ENCODE measurements at places on chromosomes 3 and 15.
A peak's percentile ranks its signal among the peaks of the same experiment; 100 is the strongest.

GRCh38 chr3:150023239-150023636 lies 52.5 kb upstream of the PFN2 start:
- H3K4me3 ChIP-seq: no peak overlapping the region
- H3K27me3 ChIP-seq: peaks cover 4% of the 10 kb centered on the region
- no peak for DNase-seq
- no peak overlapping the region for H3K27ac ChIP-seq
- H3K36me3 ChIP-seq: no peaks in the 10 kb centered on the region

GRCh38 chr15:90901175-90902039 lies 1.7 kb upstream of the MAN2A2 start:
- peak overlapping the region; percentile 78 for H3K4me3 ChIP-seq
- peaks cover 48% of the 10 kb centered on the region for H3K36me3 ChIP-seq
- no peaks in the 10 kb centered on the region for H3K27me3 ChIP-seq
- H3K4me1 ChIP-seq: peaks cover 24% of the 10 kb centered on the region

DNA sequence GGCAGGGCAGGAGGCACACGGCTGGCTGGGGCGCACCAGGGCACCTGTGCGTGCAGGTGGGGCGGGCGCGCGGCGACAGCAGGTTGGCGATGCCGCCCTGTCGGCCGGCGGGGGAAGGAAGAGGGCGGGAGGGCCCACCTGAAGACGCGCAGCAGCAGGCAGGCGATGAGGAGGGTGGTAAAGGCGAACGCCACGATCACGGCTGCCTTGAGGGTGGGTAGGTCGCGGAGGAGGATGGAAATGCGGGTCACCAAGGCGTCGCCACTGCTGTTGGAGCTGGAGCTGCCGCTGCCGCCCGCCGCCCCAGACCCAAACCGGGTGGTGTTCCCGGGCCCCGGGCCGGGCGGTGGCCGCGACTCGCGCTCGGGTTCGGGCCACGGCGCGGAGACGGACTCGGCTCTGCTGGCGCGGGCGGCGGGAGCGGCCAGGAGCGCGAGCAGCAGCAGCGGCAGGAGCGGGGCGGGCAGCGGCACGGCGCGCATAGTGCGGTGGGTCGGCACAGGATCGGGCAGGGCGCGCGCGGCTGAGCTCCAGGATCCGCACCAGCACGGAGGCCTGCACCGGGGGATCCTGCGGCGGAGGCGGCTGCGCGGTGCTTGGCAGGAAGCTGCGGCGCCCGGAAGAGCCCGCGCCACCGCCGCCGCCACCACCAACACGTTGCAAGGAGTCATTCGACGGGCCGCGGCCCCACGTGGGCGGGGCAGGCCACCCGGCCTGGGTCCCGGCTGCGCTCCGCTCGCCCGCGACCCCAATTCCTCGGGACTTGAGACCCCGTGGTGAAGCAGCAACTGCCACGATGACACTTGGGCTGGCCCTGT lies at the start of gene FAM174B:
FAM174B (minus strand) TSS at position 598 of the 818 bp plus-strand sequence.
- peaks cover 59% of the 10 kb centered on the region for H3K27me3 ChIP-seq
- no peak within 1 kb of the TSS for H3K27ac ChIP-seq
- H3K4me3 ChIP-seq: peak within 1 kb of the TSS; percentile 57
- peaks cover 8% of the 10 kb centered on the region for H3K4me1 ChIP-seq

DNA sequence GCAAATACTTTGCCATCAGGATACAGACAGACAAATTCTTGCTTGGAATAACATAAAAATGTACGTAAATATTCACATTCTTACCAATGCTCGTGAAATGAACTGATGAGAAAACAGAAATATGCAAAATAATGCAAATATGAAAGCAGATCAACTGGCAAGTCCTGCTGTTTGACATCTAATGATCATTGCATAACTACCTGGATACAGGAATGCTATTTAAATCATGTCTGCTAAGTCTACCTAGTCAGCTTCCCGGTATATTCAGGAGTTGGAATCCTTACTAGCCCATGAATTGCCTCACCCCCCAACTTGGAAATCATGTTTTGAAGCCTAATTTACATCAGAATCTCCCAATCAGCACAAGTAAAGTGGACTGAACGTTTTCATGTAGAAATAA lies 230.6 kb downstream of the CHL1 start:
- H3K27ac ChIP-seq: no peak overlapping the region
- DNase-seq: no peak
- no peak overlapping the region for H3K4me3 ChIP-seq
- no peaks in the 10 kb centered on the region for H3K27me3 ChIP-seq
- no peaks in the 10 kb centered on the region for H3K4me1 ChIP-seq

GRCh38 chr3:89434621-89435380 lies 327.4 kb downstream of the EPHA3 start:
- no peak for DNase-seq
- H3K36me3 ChIP-seq: no peaks in the 10 kb centered on the region
- H3K27me3 ChIP-seq: no peaks in the 10 kb centered on the region
- no peaks in the 10 kb centered on the region for H3K4me1 ChIP-seq
- H3K4me3 ChIP-seq: no peak overlapping the region

DNA sequence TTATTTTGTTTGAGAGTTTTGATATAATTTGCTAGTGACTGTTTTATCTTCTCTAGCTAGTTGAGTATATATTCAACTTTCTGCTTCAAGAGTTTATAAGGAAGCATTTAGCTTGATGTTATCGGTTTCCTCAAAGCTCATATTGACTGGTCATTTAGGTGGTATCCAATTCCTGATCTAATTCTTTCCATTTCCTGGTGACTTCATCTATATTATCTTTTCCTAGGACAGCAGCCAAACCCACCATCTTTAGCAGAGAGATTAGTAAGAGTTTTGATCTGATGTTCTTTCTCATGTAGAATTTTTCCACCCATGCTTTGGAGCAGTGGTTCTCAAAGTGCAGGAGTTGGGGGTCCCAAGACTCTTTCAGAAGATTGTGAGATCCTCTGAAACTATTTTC lies 148.6 kb upstream of the STT3B start:
- H3K27ac ChIP-seq: no peak overlapping the region
- H3K4me3 ChIP-seq: no peak overlapping the region
- H3K27me3 ChIP-seq: peaks cover 11% of the 10 kb centered on the region

GRCh38 chr3:73041537-73041936 lies 19.9 kb upstream of the EBLN2 start:
- no peaks in the 10 kb centered on the region for H3K27me3 ChIP-seq
- H3K4me1 ChIP-seq: peaks cover 58% of the 10 kb centered on the region
- peak overlapping the region; percentile 65 for H3K27ac ChIP-seq
- no peak overlapping the region for H3K4me3 ChIP-seq

- no peak for DNase-seq
- no peak overlapping the region for H3K27ac ChIP-seq
- no peaks in the 10 kb centered on the region for H3K4me1 ChIP-seq
- H3K4me3 ChIP-seq: no peak overlapping the region
- H3K36me3 ChIP-seq: no peaks in the 10 kb centered on the region
These were observed 54.2 kb downstream of the MEIS2 start for GRCh38 chr15:37045859-37046740.

- no peak overlapping the region for H3K4me3 ChIP-seq
- H3K4me1 ChIP-seq: peaks cover 2% of the 10 kb centered on the region
- DNase-seq: no peak
- peaks cover 5% of the 10 kb centered on the region for H3K27me3 ChIP-seq
- no peaks in the 10 kb centered on the region for H3K36me3 ChIP-seq
These were observed 31.6 kb upstream of the RAP2B start for GRCh38 chr3:153130312-153130977.

DNA sequence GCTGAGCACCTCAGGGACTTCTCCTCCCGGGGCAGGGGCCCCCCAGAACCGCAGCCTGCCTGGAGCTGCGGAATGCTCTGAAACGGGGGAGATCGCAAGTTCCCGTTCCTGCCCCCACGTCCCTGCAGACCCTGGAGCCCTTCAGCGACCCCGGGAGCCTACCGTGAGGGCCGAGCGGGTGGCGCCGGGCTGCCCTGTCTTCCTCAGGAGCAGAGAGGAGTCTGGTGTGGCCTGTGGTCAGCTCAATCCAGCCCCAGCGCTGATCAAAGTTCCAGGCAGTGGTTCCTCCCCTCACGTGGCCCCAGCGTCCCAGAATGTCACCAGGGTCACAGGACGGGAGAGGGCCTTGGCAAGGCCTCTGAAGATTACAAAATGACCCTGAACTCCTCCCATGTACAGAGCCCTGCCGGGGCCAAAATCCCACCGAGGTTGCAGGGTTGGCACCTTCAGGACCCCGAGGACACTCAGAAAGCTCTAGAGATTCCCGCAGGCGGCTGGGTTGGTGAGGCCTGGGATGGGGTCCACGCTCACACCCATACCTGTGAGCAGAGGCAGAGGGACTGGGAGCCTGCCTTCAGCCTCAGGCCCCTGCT lies at the start of gene CPN2:
CPN2 (minus strand) TSS at position 249 of the 593 bp plus-strand sequence. CDS start 8,626 bp downstream, outside the sequence.
- no peak within 1 kb of the TSS for H3K4me3 ChIP-seq
- peaks cover 2% of the 10 kb centered on the region for H3K27me3 ChIP-seq
- no peak within 1 kb of the TSS for H3K27ac ChIP-seq

- H3K4me3 ChIP-seq: no peak overlapping the region
- DNase-seq: no peak
- H3K36me3 ChIP-seq: no peaks in the 10 kb centered on the region
- no peaks in the 10 kb centered on the region for H3K4me1 ChIP-seq
These were observed 51.7 kb downstream of the GPR149 start for GRCh38 chr3:154378311-154378710.

GRCh38 chr15:94584833-94585244 lies 353.5 kb downstream of the MCTP2 start:
- H3K27me3 ChIP-seq: peaks cover 79% of the 10 kb centered on the region
- no peaks in the 10 kb centered on the region for H3K36me3 ChIP-seq
- H3K4me1 ChIP-seq: peaks cover 31% of the 10 kb centered on the region
- peak overlapping the region; percentile 60 for H3K4me3 ChIP-seq
- no peak overlapping the region for H3K27ac ChIP-seq

GRCh38 chr15:48777645-48778330 lies 33.1 kb downstream of the CEP152 start:
- H3K27me3 ChIP-seq: no peaks in the 10 kb centered on the region
- DNase-seq: no peak
- H3K27ac ChIP-seq: no peak overlapping the region
- peaks cover 61% of the 10 kb centered on the region for H3K36me3 ChIP-seq

DNA sequence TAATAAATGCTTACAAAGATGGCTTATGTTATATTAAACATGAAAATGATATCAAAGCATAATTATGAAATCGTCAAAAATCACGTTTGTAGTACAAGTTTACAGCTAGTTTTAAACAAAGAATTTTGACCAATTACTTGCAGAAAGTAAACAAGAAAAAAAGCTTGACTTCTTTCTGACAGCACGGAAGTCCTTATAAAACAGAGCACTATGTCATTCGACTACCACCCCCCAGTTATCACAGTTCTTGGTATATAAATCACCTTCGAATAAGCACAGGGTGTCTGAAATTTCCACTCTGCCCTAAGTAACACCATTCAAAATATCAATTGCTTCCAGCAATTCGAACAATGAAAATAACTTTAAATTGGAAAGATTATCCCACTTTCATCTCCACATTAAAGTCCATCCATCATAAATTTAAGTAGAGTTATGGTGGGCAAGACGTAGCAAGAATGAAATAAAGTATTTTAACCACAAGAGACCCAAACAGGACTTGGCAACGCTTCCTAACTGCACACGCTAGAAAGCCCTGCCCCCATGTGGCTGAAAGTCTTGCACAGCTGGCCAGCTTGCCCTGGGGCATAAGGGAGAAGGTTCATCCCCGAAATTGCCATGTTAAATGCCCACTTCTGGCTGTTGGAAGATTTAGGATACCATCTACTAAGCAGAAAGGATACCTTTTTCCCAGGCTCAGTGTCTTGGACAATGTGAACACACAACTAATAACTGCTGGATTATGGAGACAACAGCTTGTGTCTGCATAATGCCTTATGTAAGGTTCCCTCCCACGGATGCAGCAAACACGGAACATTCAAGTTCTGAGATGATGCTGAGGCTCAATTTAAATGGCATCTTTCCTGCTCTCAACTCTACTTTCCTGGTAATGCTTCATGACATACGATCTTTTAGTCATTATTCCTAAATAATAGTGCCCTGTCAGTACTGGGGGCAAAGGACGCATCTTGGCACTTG lies 116.4 kb upstream of the TJP1 start:
- H3K27me3 ChIP-seq: peaks cover 2% of the 10 kb centered on the region
- DNase-seq: no peak
- H3K36me3 ChIP-seq: no peaks in the 10 kb centered on the region
- no peak overlapping the region for H3K27ac ChIP-seq

DNA sequence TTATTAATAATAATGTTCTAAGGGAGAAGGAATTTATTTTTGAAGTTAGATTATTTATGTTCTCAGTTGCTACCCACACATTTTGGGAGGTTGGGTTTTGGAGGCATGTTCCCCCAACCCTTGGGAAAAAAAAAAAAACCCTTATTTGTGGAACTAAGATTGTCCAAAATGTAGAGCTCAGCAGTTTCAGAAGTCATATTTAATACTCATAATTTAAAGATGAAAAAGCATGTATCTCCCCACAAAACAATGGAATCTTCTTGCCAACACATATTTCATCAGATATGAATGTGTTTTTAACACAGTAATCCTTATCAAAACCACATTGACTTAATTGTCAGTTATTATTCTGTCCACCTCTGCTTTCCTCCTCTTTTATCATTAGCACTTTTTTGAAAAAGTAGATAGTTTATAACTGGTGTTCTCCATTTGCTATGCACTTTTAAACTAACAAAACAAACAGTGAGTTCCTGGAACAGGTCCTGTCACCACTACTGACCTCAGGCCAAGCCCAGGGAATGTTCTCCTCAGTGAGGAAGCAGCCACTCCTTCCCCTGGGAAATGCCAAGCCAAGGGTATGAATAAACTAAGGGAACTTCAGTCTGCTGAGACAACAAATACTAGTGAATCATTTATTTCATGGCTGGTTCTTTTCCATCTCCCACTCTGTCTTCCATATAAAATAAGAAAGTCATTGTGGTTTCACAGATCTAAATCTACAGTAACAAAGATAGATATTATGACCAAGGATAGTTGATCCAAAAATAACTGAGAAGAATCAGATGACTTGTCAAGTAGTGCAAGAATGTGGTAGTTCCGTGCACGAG lies 414.4 kb upstream of the ALCAM start:
- no peaks in the 10 kb centered on the region for H3K36me3 ChIP-seq
- no peak overlapping the region for H3K4me3 ChIP-seq
- no peaks in the 10 kb centered on the region for H3K4me1 ChIP-seq
- H3K27ac ChIP-seq: no peak overlapping the region

DNA sequence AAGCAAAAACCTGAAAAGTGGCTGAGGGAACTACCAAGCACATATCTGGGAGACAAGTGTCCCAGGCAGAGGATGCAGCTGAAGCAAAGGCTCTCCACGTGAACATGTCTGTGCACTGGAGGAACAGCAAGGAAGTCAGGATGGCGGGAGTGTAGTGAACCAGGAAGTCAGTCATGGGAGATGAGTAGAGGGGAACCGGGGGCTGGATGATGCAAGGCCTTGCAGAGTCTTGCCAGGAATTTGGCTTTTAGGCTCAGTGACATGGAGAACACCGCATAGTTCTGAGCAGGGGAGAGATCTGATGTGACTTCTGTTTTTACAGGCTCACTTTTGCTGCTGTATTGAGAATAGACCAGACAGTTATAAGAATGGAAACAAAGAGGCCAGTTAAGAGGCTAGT lies 19.0 kb downstream of the C2CD4A start:
- H3K4me3 ChIP-seq: no peak overlapping the region
- H3K27ac ChIP-seq: no peak overlapping the region
- H3K36me3 ChIP-seq: no peaks in the 10 kb centered on the region

GRCh38 chr15:89367485-89368451 lies 33.1 kb upstream of the POLG start:
- no peak for DNase-seq
- peaks cover 3% of the 10 kb centered on the region for H3K4me1 ChIP-seq
- no peak overlapping the region for H3K4me3 ChIP-seq
- H3K36me3 ChIP-seq: no peaks in the 10 kb centered on the region
- peaks cover 83% of the 10 kb centered on the region for H3K27me3 ChIP-seq

GRCh38 chr3:166481340-166481739 lies 644.1 kb upstream of the BCHE start:
- no peaks in the 10 kb centered on the region for H3K36me3 ChIP-seq
- no peak overlapping the region for H3K27ac ChIP-seq
- no peaks in the 10 kb centered on the region for H3K4me1 ChIP-seq
- no peak for DNase-seq
- H3K27me3 ChIP-seq: no peaks in the 10 kb centered on the region

Data from activated T-helper 2 cell treated with anti-CD3 and anti-CD28 coated beads, Interferon-gamma antibody, Interleukin-2, Interleukin-4, amounts not matched to agents 10 μg/mL and 5 μg/mL and 100 μg/mL, durations not matched to agents 14 hours and 24 hours and 36 hours (primary cell).